ENCODE measurements at places on chromosomes 1 and 21. TPM values are rescaled to one million over a fixed set of nuclear protein-coding genes. Genes with fewer than 3 reads are reported as not detected.

The CENPF gene
- total RNA-seq: 65.6 TPM

The PLA2G2F gene
- not detected for total RNA-seq

The HUNK gene
- total RNA-seq: 1.4 TPM

The COL9A2 gene
- total RNA-seq: 0.07 TPM

The HSD3B1 gene
- not detected for total RNA-seq

The CHIT1 gene
- not detected for total RNA-seq

The PGBD5 gene
- total RNA-seq: 0.34 TPM

The PIGP gene
- total RNA-seq: 15.8 TPM

The FCRL4 gene
- not detected for total RNA-seq

The LCE1E gene
- total RNA-seq: not detected

The CLCA1 gene
- not detected for total RNA-seq

The FCGR3B gene
- total RNA-seq: not detected

The VAMP3 gene
- 70.8 TPM for total RNA-seq

The STIL gene
- total RNA-seq: 8.6 TPM

The RGS13 gene
- not detected for total RNA-seq

The RIMS3 gene
- 1.3 TPM for total RNA-seq

The PSMA5 gene
- 98.1 TPM for total RNA-seq

The S100A14 gene
- total RNA-seq: 0.23 TPM

The GNG4 gene
- total RNA-seq: 15.4 TPM

The IL10 gene
- total RNA-seq: not detected

The NCMAP gene
- not detected for total RNA-seq

The SHISAL2A gene
- 0.46 TPM for total RNA-seq

The IVL gene
- not detected for total RNA-seq

The S100A7A gene
- total RNA-seq: not detected

The VHLL gene
- total RNA-seq: not detected

The S100A9 gene
- 0.59 TPM for total RNA-seq

The S100A12 gene
- not detected for total RNA-seq

The ACKR1 gene
- total RNA-seq: not detected

The LY9 gene
- 0.15 TPM for total RNA-seq

The HORMAD1 gene
- 9.1 TPM for total RNA-seq

The SLC1A7 gene
- not detected for total RNA-seq

Data from A549 treated with AZD2906 at 1 μM for 4 hours (cell line).